ENCODE measurements at places on chromosomes 12 and 14. TPM values are rescaled to one million over a fixed set of nuclear protein-coding genes. Genes with fewer than 3 reads are reported as not detected.

PLEKHH1 gene
- total RNA-seq = 0.20 TPM

TMEM63C gene
- 0.79 TPM for total RNA-seq

DNA sequence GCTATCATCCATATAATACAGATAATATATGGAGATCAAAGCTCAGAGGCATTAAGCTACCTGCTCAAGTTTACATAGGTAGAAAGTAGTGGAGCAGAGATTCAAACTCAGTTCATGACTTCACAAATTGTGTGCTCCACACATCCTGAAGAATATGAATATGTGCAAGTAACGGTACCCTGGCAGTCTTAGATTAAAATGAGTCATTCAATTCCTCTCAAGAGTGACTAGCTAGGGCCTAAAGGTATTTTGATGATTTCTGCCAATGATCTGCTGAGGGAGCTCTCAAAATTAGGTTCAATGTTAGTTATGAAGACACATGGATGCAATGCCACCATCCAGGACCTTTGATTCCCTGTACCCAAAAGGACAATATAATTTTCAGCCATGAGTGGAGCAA is 58.9 kb downstream of the GRIP1 start:
- no peak overlapping the region for H3K4me3 ChIP-seq
- no peak for DNase-seq
- H3K27me3 ChIP-seq = no peaks in the 10 kb centered on the region
- H3K4me1 ChIP-seq = no peaks in the 10 kb centered on the region
- no peak overlapping the region for H3K27ac ChIP-seq
- H3K36me3 ChIP-seq = no peaks in the 10 kb centered on the region

GRCh38 chr14:54979039-54979438 is 47.9 kb downstream of the WDHD1 start:
- no peak overlapping the region for H3K4me3 ChIP-seq
- H3K27me3 ChIP-seq = no peaks in the 10 kb centered on the region
- H3K36me3 ChIP-seq = peaks cover 5% of the 10 kb centered on the region
- peaks cover 3% of the 10 kb centered on the region for H3K4me1 ChIP-seq
- H3K27ac ChIP-seq = no peak overlapping the region

GRCh38 chr14:72172049-72172448 is 239.8 kb downstream of the RGS6 start:
- DNase-seq = no peak
- no peak overlapping the region for H3K4me3 ChIP-seq
- no peak overlapping the region for H3K27ac ChIP-seq
- no peaks in the 10 kb centered on the region for H3K4me1 ChIP-seq
- H3K36me3 ChIP-seq = no peaks in the 10 kb centered on the region

LBHD2 gene
- total RNA-seq = not detected

CARMIL3 gene
- total RNA-seq = 0.38 TPM

- H3K27ac ChIP-seq = no peak overlapping the region
- H3K4me3 ChIP-seq = no peak overlapping the region
- H3K27me3 ChIP-seq = peaks cover 4% of the 10 kb centered on the region
- no peaks in the 10 kb centered on the region for H3K4me1 ChIP-seq
- no peaks in the 10 kb centered on the region for H3K36me3 ChIP-seq
- DNase-seq = no peak
Measured at GRCh38 chr12:97024393-97024792, 117.3 kb downstream of the NEDD1 start.

DNA sequence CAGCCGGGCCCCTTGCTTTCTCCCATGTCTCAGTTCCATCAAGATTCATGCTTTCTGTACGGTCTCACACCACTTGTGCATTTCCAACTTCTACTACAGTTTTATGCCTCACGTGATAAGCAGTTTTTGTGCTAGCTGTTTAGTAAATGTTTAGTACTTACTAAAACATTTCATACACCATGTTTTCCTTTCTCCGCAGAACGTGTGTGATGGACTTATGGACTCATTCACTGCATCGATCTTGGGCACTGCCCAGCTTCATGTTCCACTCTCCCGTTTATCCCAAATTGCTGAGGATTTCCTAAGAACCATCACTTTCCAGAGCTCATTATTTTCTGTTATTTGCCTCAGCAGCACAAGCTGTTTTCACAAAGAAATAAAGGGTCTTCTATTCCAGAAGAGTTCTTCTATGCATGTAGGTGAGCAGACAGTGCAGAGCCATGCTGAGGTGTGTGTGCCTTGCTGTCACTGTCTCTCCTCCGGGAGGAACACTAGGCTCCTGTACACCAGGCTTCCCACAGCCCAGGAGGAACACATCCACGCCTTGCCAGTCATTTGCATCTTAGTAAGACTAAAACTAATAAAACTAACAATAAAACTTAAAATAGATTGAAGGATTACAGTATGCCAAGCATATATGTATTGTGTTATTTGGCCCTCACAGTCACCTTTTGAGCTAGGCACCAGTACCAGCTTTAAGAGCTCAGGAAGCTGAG is 90.3 kb upstream of the EEA1 start:
- no peak overlapping the region for H3K27ac ChIP-seq
- no peak overlapping the region for H3K4me3 ChIP-seq
- H3K27me3 ChIP-seq = no peaks in the 10 kb centered on the region
- no peaks in the 10 kb centered on the region for H3K36me3 ChIP-seq
- H3K4me1 ChIP-seq = no peaks in the 10 kb centered on the region

DNA sequence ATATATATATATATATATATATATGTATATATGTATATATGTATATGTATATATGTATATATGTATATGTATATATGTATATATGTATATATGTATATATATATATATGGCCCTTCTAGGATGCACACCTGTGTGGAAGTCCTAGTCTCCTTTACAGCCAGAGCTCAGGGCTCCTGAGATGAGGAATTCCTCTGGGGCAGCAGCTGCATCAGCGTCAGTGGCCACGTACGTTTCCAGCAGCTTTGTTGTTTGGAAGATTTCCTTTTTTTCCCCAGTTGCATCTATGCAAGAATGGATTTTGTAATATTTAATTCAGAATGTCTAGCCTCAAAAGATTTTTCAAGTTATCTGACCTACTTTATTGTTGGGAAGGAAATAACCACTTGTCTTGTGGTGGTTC is 68.6 kb downstream of the TNFAIP2 start:
- no peaks in the 10 kb centered on the region for H3K36me3 ChIP-seq
- H3K27me3 ChIP-seq = peaks cover 44% of the 10 kb centered on the region

DNA sequence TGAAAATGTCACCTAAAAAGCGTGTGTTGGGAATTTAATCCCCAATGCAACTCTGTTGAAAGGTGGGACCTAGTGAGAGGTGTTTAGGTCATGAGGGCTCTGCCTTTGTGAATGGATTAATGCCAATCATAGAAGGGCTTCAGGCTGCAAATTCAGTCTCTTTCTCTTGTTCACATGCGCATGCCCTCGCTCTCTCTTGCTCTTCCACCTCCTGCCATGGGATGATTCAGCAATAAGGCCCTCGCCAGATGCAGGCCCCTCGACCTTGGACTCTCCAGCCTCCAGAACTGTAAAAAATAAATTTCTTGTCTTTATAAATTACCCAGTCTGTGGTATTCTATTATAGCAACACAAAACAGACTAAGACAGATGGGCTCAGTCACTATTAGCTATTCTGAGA is 55.4 kb downstream of the PLXNC1 start:
- H3K27ac ChIP-seq = no peak overlapping the region
- no peaks in the 10 kb centered on the region for H3K27me3 ChIP-seq
- no peaks in the 10 kb centered on the region for H3K36me3 ChIP-seq
- no peak for DNase-seq

GRCh38 chr14:79424462-79424861 is 786.8 kb downstream of the DIO2 start:
- DNase-seq = no peak
- H3K4me3 ChIP-seq = no peak overlapping the region
- no peaks in the 10 kb centered on the region for H3K4me1 ChIP-seq
- no peaks in the 10 kb centered on the region for H3K36me3 ChIP-seq
- no peaks in the 10 kb centered on the region for H3K27me3 ChIP-seq

DNA sequence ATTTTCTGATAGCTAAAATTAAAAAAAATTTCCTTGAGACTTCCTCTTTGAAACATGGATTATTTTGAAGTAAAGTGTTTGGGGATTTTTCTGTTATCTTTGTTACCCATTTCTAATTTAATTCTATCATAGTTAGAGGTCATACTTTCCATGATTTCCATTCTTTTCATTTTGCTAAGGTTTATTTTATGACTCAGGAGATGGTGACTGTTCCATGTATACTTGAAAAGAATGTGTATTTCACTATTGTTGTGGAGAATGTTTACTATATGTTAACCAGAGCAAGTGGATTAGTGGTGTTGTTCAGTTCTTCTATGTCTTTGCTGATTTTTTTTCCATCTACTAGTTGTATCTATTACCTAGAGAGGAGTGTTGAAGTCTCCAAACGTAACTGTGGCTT is 250.5 kb upstream of the PELI2 start:
- no peaks in the 10 kb centered on the region for H3K4me1 ChIP-seq
- no peak overlapping the region for H3K27ac ChIP-seq

RNU4-1 gene
- 1,482 TPM for total RNA-seq

CMA1 gene
- not detected for total RNA-seq

- H3K4me1 ChIP-seq = no peaks in the 10 kb centered on the region
- no peaks in the 10 kb centered on the region for H3K27me3 ChIP-seq
- H3K4me3 ChIP-seq = no peak overlapping the region
- no peak overlapping the region for H3K27ac ChIP-seq
- H3K36me3 ChIP-seq = peaks cover 89% of the 10 kb centered on the region
Measured at GRCh38 chr14:64125270-64125669, 168.9 kb downstream of the ESR2 start.

DNA sequence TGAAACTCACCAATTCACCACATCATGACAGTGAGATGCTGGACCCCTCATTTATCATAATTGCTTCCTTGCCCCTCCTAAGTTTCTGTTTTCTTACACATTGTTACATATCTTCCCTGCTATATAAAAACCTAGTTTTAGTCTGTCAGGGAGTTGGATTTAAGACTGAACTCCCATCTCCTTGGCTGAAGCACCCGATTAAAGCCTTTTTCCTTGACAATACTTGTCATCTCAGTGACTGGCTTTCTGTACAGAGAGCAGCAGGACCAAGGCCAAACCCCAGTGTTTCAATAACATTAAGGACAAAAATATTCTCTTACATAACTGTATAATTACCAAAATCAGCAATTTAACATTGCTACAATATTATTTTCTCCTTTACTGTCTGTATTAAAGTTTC is 928.4 kb downstream of the TMTC2 start:
- H3K27ac ChIP-seq = no peak overlapping the region
- H3K4me1 ChIP-seq = no peaks in the 10 kb centered on the region
- H3K27me3 ChIP-seq = no peaks in the 10 kb centered on the region
- no peak overlapping the region for H3K4me3 ChIP-seq
- DNase-seq = no peak
- no peaks in the 10 kb centered on the region for H3K36me3 ChIP-seq

- no peak overlapping the region for H3K27ac ChIP-seq
- DNase-seq = no peak
- peaks cover 17% of the 10 kb centered on the region for H3K4me1 ChIP-seq
- no peaks in the 10 kb centered on the region for H3K36me3 ChIP-seq
Measured at GRCh38 chr14:72810201-72810600, 83.7 kb downstream of the DPF3 start.

GRCh38 chr12:127205781-127206555 is 1061.0 kb upstream of the TMEM132C start:
- no peak for DNase-seq
- no peak overlapping the region for H3K4me3 ChIP-seq
- no peaks in the 10 kb centered on the region for H3K4me1 ChIP-seq
- H3K27me3 ChIP-seq = no peaks in the 10 kb centered on the region
- no peaks in the 10 kb centered on the region for H3K36me3 ChIP-seq

AGAP2 gene
- 57.7 TPM for total RNA-seq

HRK gene
- 0.26 TPM for total RNA-seq

- no peaks in the 10 kb centered on the region for H3K36me3 ChIP-seq
- no peak overlapping the region for H3K4me3 ChIP-seq
- H3K27me3 ChIP-seq = no peaks in the 10 kb centered on the region
- no peak for DNase-seq
- H3K27ac ChIP-seq = no peak overlapping the region
Measured at GRCh38 chr14:59690426-59690825, 113.8 kb upstream of the CCDC175 start.

DNA sequence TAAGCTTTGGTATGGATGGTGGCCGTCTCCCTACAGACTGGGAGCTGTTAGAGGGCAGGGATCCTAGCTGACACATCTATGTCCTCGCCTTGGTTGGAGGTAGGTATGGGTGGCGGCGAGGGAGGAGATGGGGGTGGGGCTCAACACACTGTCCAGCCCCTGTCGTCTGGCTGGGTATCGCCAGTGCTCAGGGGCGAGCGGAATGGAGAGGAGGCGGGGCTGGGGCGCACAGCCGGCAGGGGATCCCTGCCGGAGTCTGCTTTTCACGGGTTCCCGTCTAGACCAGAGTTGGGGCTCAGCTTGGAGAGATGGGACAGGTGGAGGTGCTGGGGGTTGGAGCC is 16.1 kb downstream of the TAMALIN start:
- H3K4me1 ChIP-seq = peaks cover 48% of the 10 kb centered on the region
- no peaks in the 10 kb centered on the region for H3K27me3 ChIP-seq
- DNase-seq = no peak
- H3K36me3 ChIP-seq = no peaks in the 10 kb centered on the region

DNA sequence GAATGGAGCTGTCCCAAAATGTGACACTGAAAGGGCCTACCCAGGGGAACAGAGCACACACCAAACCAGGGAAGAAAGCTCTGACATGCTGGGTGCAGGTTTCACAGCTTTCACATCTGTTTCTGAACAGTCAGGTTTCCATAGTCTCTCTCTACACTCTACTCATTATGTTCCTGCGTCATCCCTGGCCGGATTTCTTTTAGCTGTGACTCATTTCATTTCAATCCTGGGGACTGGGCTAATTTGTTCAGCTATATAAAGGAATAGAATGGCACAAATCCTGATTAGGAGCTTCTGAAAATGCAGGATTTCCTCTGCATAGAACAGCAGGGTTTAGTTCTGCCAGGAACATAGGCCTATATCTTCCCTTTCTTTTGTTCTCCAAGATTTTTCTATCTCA is 649.8 kb downstream of the RPS29 start:
- H3K4me3 ChIP-seq = no peak overlapping the region
- H3K36me3 ChIP-seq = no peaks in the 10 kb centered on the region
- no peaks in the 10 kb centered on the region for H3K4me1 ChIP-seq
- H3K27ac ChIP-seq = no peak overlapping the region
- no peak for DNase-seq

SLC25A47 gene
- total RNA-seq = not detected

CD163L1 gene
- total RNA-seq = not detected

DNA sequence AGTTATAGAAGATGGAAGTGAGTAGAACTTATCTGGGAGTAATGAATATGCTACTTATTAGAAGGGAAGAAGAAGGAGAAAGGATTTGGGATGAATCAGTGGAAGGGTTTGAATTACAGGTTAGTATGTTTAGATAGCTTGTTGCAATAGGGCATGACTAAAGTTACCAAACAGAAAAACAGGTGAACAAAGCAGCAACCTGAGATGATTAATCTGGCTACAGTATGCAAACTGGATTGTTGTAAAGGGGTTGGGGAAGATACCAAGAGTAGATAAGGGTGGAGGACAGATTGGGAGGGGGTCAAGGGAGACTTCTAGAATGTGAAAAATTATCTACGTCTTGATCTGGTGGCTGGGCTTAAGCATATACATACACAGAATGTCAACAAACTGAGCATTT is 73.4 kb upstream of the CLEC14A start:
- no peak overlapping the region for H3K4me3 ChIP-seq
- H3K36me3 ChIP-seq = no peaks in the 10 kb centered on the region
- H3K27me3 ChIP-seq = no peaks in the 10 kb centered on the region
- no peak overlapping the region for H3K27ac ChIP-seq
- DNase-seq = no peak

GRCh38 chr12:6328945-6329702 is 12.8 kb downstream of the TNFRSF1A start:
- no peak overlapping the region for H3K4me3 ChIP-seq
- peaks cover 70% of the 10 kb centered on the region for H3K36me3 ChIP-seq
- peaks cover 10% of the 10 kb centered on the region for H3K4me1 ChIP-seq

SLC4A8 gene
- 1.1 TPM for total RNA-seq

- DNase-seq = no peak
- no peaks in the 10 kb centered on the region for H3K4me1 ChIP-seq
- no peaks in the 10 kb centered on the region for H3K27me3 ChIP-seq
- no peak overlapping the region for H3K4me3 ChIP-seq
- no peak overlapping the region for H3K27ac ChIP-seq
Measured at GRCh38 chr14:39034481-39035296, 68.3 kb downstream of the SEC23A start.

BICDL1 gene
- 134 TPM for total RNA-seq

Data from T-cell (primary cell).